ENCODE measurements at places on chromosomes 16 and 17. TPM values are rescaled to one million over a fixed set of nuclear protein-coding genes. Genes with fewer than 3 reads are reported as not detected.

USB1 gene
- 107 TPM for total RNA-seq

- no peak overlapping the region for H3K4me3 ChIP-seq
- H3K36me3 ChIP-seq = no peaks in the 10 kb centered on the region
- no peak for DNase-seq
- no peaks in the 10 kb centered on the region for H3K4me1 ChIP-seq
- H3K27ac ChIP-seq = no peak overlapping the region
- no peaks in the 10 kb centered on the region for H3K27me3 ChIP-seq
Observed at GRCh38 chr17:51746421-51746820, 412.1 kb downstream of the CA10 start.

FOXC2 gene
- not detected for total RNA-seq

- H3K4me1 ChIP-seq = peaks cover 15% of the 10 kb centered on the region
- H3K4me3 ChIP-seq = no peak overlapping the region
- H3K27ac ChIP-seq = no peak overlapping the region
- H3K36me3 ChIP-seq = no peaks in the 10 kb centered on the region
Observed at GRCh38 chr17:62696726-62697490, 69.4 kb downstream of the MRC2 start.

DNA sequence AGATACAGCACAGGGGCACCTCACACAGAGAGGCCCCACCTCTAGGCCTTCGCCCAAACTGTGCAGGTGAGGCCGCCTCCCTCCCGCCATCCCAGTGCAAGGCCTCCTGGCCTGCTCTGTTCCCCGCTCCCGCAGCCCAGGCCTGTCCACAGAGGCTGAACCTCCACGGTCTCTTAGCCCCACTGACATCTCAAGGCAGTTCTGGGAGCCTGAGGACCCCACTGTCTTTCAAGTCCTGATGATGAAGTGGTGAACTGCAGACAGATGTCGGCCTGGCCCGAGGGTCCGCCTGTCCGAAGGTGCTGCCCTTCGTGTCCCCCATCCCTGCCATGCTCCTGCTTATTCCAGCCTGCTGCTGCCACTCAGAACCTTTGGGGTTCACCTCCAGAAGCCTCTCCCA, 32.3 kb downstream of the ENGASE start:
- H3K4me3 ChIP-seq = no peak overlapping the region
- no peak overlapping the region for H3K27ac ChIP-seq
- H3K4me1 ChIP-seq = peaks cover 4% of the 10 kb centered on the region
